GM20000 (cell line): ENCODE measurements at places on chromosomes 2 and 18.
A peak's percentile ranks its signal among the peaks of the same experiment; 100 is the strongest.

DNA sequence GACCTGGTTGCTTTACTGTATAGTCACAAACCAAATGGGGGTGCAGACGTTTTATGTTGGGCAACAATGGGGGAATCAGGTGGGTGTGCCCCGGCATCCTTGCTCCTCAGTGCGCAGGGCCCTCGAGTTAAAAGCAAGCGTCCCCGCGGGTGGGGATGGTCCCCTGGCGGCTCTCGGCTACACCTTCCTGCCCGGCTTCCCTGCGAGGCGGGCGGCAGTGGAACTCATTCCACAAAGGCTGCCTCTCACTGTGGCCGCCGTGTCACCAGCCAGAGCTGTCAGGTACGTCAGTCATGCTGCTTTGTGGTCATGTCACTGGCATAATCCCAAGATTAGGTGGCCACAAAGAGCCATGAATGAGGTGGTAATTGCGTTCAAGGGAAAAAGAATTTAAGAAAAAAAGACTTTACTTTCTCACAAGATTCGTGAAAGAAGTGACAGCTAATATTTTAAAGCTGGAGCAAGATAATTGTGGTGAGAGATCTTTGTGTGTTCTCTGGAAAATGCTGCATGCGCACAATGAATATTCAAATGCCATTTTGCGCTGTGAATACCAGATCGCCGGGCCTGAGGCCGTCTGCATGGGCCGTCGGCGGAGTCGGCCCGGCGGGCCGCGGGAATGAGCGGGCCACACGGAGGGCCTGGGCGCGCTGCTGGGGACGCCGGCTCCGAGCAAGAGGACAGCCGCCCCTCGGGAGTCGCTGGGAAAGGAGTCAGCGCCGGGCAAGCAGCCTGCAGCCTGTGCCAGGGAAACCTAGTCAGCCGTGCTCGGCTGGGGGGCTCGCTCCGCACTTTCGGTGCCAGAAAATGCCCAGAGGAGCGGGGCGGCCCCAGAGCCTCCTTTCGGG lies 82.3 kb upstream of the LDLRAD4 start:
- DNase-seq, result peak; percentile 69

DNA sequence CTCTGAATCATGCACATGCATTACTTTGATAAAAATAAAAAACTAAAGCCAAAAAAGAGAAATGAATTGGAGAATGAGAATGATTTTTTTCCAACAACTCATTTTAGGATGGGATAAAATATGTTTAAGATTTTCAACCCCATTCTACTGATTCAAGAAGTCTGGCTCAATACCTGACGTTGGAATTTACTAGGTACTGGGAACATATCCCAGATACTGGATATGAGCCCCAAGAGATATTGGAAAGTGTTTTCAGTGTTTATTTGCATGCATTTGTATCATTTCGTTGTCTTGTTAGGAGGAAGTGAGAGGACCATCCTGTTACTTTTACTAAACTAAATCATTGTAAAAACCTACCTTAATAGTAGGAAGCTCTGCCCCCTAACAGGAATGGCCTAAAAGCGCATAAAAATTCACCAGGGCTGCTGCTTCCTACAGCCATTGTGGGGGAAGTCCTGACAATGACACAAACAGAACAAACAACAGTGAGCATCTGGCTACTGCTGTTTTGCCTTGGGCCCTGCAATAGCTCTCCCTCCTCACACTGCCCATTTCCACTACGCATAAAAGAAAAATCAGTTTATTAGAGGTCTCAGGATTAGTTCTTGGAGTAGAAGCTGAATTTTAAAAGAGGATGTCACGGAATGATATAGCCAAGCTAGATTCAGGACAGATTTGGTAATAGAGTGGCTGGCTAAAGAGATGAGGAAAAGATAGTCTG lies 35.2 kb downstream of the ANKAR start:
- no peak for DNase-seq

- no peak for DNase-seq
Measured at GRCh38 chr2:237500681-237501424, 13.8 kb downstream of the MLPH start.

DNA sequence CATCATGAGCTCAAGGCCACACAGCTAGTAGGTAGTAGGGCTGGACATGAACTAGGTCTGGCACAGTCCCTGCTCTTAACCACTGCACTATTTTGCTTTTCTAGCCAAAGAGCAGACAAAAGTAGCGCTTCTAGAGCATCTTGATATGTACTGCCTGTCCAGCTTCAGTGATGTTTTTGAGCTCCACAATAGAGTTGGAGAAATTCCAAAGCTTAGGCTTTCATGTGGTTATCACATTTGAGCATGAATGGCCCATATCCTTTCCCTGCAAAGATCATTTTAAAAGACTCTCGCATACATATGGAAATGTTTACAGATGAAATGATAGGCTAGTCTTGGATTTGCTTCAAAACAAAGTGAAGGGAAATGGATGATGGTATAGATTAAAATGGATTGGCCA lies 128.7 kb downstream of the MAP3K20 start:
- DNase-seq, result no peak

DNA sequence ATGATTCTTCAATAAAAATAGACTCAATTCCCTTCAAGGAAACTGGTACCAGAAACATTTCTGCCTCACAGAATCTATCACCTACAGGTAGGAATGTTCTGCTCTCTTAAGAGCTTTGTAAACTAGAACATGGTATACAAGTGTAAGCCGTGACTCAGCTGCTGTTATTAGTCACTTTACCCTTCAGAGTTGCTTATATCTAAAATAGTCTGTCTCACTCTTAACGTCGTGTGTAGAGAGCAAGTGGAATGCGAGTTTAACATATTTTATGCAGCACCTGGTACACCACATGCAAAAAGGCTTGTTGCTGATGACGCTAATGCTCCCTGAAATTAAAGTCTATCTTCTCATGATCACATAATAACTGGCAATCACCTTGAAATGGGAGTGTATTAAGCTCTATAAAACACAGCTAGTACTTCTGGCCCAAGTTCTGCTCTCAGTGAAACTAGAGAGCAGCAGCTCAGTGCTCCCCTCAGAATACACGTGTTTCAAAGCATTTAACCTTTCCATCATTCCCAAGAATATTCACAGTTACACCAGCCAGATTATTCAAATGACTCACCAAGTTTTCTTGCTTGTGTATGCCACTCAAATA lies 420.0 kb downstream of the ZEB2 start:
- DNase-seq, result no peak

- DNase-seq, result peak; percentile 50
Measured at GRCh38 chr2:215454519-215455246, 18.8 kb upstream of the FN1 start.

DNA sequence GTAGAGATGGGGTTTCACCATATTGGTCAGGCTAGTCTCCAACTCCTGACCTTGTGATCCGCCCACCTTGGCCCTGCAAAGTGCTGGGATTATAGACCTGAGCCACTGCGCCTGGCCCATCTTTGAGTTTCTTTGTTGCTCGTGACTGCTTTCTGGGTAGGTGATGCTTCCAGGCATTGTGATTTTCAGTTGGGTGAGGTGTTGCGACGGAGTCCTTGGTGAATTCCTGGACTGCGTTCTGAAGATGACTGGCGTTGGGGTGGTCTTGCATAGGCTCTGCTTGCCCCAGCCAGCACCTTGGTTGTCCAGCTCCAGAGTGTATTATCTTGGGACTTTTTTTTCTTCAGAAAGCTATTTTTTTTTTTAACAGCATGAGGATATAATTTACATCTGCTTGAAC lies 103.4 kb downstream of the DCDC2C start:
- DNase-seq, result no peak

DNA sequence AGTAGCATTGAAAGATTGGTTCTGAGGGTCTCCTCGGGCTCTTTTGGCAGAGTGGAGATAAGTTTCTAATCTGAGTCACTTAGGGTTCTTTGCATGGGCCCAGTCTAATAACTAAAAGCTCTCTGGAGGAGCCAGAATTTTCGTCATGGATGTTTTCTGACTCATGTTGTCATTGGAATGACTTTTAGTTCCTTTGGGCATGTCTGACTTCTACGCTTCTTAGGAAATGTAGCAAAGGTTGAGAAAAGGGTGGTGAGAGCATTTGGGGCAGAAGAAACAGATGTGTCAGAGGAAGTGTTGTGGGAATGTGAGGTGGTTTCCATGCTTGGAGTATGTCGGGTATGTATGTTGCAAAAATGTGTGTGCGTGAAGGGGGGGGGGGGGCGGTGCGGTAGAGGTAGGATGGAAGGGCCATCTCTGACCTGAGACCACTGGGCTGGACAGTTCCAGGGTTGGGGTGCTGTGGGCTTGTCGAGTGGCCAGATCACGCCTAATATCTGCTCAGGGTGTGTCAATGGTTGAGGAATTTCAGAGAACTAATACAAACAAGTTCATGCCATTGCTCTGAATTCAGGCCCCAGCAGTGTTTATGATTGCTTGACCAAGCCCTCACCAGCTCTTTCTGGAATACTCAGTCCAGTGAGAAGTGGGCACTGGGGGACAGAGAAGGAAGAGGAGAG lies 26.9 kb downstream of the KLHL29 start:
- no peak for DNase-seq

GRCh38 chr2:237714690-237715458 lies 83.7 kb upstream of the RBM44 start:
- no peak for DNase-seq
